NCI-H460 (cell line): ENCODE measurements at places on chromosomes 1 and 21. TPM values are rescaled to one million over a fixed set of nuclear protein-coding genes. Genes with fewer than 3 reads are reported as not detected.

Gene KCNA10
- not detected in 2 replicates for total RNA-seq

Gene FHAD1
- 89.1 and 101 TPM in 2 replicates for total RNA-seq

Gene OR2L3
- total RNA-seq: not detected in 2 replicates

Gene TRIM46
- 0.27 and 0.43 TPM in 2 replicates for total RNA-seq
